MCF 10A (cell line): ENCODE measurements at places on chromosomes 4 and X.

DNA sequence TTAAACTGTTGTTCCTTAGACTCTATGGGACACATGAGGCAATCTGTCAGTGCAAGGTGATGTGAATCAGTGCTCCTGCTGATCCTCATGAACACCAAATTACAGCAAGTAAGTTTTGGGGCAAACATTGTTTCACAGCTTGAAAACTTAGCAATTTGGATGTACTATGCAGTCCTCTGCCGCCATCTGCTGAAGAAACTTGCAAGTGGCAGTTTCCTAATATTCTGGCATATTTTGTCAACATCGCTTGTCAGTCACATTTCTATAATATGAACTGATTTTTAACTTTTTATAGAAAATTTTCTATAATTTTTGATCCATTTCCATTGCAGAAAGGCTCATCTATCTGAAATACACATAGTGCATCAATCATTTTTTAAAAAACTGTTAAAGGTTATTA, 56.3 kb downstream of the ZAR1 start:
- peak; percentile 55 for DNase-seq

- DNase-seq = no peak
These were observed 1333.9 kb downstream of the PCDH18 start for GRCh38 chr4:136198358-136198757.

DNA sequence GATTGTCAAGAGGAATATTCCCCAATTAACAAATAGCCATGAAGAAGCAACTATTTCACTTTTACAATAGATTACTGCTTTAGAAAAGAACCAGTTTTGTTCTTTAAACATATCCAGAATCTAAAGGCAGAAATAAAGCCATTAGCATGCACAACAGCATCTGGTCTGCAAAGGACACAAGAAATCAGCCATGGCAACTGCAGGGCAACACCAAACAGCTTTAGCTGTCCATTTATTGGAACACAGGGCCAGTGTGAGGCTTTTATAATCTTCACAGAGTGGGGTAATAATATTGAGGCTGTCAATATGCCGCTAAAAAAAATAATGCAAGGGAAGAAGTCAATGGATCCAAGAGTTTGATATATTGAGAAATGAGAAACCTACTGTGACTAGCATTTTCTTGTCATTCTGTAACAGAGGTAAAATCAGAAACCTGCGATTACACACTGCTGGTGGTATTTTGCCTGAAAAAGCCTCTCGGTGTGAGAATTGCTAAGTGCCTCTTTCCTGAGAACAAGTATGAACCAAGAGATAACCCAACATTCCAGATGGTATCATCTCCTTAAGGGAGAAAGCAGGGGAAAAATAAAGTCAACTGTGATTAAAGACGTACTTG, 2.7 kb upstream of the BANK1 start:
- DNase-seq = no peak

DNA sequence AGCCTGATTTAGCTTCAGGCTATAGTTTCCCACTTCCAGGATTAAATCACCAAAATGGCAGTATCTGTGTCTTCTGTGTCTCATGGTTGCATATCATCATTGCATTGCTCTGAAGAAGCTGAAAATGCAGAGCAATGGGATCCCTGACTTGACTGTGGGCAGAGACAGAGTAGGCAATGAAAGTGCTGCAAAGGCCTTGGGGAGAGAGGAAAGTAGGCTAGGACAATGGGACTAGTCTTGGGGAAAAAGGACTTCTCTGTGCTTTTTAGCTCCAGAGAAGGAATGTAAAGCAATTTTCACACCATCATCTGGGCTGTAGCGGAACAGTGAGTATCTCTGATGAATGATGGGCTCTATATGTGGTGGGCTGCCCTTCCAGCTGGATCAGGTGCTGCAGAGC, 202.5 kb downstream of the LDB2 start:
- DNase-seq = no peak

DNA sequence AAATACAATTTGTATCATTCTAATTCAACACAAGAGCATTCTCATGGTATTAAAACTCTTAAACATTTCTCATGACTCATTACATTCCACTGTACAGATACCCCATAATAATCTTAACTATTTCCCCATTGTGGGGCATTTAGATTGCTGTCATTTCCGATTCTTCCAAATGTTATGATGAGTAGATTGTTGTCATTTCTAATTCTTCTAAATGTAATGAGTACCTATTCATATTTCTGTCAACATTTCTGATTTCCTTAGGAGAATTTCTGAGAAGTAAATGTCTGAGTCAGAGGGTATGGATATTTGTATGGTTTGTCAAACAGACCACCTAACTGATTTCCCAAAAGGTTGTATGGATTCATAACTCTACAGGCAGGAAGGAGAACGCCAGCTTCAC, 8.3 kb downstream of the S100G start:
- peak; percentile 26 for DNase-seq

GRCh38 chrX:129593137-129593536, 53.1 kb downstream of the OCRL start:
- peak; percentile 48 for DNase-seq

DNA sequence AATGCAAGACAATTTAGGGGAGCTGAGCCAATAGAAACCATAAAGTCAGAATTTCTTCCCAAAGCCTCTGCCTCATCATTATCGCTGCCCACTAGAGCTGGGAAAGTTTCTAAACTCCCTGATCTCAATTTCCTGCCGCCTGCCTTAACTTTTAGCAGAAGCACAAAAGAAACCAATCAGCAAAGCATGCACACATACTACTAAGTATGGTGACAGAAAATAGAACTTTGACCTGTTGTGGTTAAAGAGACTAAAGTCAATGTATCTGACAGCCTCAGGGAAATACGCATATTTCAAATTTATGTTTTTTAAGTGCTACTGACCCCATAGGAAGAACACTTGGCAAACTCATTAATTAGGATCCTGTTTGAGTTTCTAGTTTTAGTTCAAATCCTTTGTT, 10.1 kb downstream of the STK26 start:
- no peak for DNase-seq
